Placental pericyte (primary cell): ENCODE measurements at places on chromosomes 4 and X. TPM values are rescaled to one million over a fixed set of nuclear protein-coding genes. Genes with fewer than 3 reads are reported as not detected.

The MAGEA11 gene
- not detected in 2 replicates for total RNA-seq

The F11 gene
- not detected in 2 replicates for total RNA-seq

The MAGEA2B gene
- total RNA-seq = not detected in 2 replicates

The KLHL4 gene
- 4.8 and 5.9 TPM in 2 replicates for total RNA-seq

The PDZD4 gene
- total RNA-seq = 0.14 TPM in 1 of 2 replicates, not detected in the other

The TEX13C gene
- not detected in 2 replicates for total RNA-seq

The PLP1 gene
- total RNA-seq = not detected in 2 replicates

The CITED1 gene
- 0.22 and 1.1 TPM in 2 replicates for total RNA-seq

The MID1 gene
- 4.6 and 9.4 TPM in 2 replicates for total RNA-seq

The TLR8 gene
- total RNA-seq = not detected in 2 replicates
